ENCODE measurements at places on chromosomes 16 and 17.

DNA sequence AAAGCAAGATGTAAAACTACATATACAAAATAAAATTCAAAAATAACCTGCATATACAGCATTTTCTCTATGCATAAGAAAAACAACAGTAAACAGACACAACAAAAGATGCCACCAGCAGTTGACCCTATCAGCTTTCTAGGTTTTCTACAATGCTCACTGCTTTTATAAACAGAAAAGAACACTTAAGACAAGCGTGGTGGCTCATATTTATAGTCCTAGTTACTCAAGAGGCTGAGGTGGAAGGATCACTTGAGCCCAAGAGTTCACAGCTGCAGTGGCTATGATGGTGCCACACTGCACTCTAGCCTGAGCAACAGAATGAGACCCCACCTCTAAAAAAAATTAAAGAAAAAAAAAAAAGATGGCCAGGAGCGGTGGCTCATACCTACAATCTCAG, 46.5 kb upstream of the ATP2A3 start:
- DNase-seq: no peak

GRCh38 chr16:83392743-83393142, 415.0 kb upstream of the HSBP1 start:
- no peak for DNase-seq

DNA sequence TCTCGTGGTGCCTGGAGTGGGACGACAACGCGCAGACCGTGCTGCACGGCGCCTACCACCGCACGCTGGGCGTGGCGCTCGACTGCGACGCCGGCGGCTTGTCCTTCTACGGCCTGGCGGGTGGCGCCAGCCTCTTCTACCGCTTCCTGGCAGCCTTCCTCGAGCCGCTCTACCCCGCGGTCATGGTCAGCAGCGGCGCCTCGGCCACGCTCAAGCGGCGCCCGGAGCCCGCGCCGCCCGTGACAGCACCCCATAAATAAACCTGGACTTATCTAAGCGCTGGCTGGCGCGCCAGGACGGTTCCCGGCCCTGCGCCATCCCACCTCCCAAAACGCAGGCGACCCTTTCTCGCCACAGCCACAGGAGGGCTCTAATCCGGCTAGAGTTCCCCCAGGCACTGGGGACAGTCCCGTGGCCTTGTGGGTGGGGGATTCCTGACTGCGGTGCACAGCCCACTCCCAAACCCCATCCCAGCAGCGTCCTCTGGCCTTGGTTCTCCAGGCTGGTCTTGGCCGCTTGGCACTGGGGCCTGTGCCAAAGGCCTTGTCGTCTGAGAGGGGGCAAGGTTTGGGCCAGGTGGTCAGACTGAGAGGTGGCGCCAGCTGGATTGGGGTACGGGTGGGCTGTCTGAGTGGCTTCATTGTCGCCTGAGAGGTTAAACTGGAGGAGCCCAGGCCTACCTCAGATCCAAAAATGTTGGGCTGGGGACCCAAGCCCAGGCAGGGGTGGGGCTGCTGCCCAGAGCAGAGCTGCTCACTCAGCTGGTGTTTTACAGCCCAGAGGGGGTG, 10.1 kb upstream of the SLC16A5 start:
- DNase-seq: peak; percentile 51

DNA sequence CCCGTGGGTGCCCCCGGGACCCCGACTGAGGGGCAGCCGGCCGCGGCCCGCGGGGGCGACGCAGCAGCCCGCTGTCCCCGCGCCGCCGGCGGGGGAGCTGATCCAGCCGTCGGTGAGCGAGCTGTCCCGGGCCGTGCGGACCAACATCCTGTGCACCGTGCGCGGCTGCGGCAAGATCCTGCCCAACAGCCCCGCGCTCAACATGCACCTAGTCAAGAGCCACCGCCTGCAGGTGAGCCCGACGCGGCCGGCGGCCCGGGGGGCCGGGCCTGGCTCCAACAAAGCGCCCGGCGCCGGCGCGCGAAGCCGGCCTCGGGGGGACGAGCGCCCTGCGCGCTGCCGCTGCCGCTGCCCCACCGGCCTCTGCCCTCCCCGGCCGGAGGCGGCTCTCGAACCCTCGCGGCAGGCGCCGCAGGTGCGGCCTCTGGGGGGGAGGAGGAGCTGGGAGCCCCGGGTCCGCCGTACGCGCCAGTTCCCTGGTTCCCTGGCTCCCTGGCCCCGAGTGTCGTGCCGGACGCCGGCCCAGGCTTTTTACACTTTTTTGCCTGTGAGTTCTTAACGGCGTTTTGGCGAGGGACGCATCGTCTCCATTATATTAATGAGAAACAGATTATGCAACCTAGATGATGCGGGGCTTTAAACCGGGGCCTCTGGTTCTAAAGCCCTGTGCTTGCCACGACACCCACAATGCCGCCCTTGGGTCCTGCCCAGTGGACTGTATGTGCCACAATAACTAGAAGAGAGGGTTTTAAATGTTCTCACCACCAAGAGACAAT, 521 bp downstream of the ATMIN start:
- DNase-seq: peak; percentile 15

Data from fibroblast of lung (primary cell).